ENCODE measurements at places on chromosomes 4 and X.

GRCh38 chrX:153465691-153466380 lies 4.5 kb downstream of the HAUS7 start:
- DNase-seq = no peak

- DNase-seq = no peak
Measured at GRCh38 chrX:85963736-85964135, 83.6 kb downstream of the CHM start.

DNA sequence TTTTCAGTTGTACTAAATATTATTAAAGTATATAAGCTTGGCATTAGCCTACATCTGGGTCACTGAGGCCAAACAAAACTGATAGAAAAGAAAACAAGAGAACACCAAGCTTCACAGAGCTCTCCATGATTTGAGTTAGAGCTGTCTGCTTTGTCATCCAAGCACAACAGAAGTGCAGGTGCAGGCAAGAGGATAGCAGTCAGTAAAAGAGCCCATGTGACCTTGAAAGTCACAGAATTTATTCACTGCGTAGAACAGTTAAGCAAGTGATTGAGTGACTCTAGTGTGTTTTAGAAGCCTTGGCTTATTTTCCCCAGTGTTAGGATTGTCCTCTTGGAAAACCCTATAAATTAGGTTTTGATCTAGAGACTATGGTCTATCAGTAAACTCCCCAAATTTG lies 49.4 kb upstream of the PRDM5 start:
- DNase-seq = no peak

DNA sequence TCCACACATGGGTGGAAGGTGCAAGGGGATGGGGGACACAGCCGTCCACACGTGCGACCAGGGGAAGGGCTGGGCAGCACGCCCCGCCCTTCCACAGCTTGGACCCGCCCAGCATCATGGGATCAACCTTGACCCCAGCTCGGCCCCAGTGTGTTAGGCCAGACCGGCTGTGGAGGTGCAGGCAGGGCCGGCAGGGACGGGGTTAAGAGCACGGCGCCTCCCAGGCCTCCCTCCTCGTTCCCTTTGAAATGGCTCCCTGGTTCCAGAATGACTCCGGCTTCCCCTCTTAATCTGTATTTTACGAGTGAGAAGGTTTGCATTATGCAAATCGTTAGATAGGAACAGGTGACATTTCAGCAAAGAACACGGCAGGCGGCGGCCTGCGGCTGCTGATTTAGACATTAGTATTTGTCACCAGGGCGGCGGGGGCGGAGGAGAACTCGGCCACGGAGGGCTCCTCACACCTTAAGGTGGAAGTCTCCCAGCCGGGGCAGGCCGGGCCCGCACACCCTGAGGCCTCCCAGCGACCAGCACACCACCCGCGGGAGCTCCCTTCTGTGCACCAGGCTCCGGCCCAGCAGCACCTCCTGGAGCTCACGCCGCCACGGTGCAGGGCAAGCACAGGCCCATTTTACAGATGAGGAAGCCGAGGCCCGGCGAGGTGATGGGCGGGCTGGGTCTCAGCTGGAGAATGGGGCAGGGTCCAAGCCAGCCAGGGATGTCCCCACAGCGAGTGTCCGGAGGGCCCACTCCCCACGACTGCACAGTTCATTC lies 116.1 kb downstream of the FAM53A start:
- no peak for DNase-seq

DNA sequence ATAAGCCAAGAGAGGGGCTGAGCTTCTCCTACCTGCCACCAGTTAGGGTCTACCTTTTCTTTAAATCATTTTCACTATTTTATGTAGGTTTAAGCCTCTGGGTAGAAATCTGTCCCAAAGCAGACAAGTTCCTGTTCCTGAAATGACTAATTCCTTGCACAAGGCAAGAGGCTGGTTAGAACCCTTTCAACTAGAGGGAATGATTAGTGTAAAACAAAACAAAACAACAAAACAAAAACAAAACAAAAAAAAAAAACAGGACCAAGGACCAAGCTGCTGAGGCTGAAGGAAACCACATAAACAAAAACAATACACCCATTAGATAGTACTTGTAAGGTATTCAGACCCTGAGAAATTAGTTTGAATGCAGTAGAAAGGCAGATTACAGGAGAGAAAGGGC lies 62.7 kb downstream of the MAML3 start:
- DNase-seq = no peak

DNA sequence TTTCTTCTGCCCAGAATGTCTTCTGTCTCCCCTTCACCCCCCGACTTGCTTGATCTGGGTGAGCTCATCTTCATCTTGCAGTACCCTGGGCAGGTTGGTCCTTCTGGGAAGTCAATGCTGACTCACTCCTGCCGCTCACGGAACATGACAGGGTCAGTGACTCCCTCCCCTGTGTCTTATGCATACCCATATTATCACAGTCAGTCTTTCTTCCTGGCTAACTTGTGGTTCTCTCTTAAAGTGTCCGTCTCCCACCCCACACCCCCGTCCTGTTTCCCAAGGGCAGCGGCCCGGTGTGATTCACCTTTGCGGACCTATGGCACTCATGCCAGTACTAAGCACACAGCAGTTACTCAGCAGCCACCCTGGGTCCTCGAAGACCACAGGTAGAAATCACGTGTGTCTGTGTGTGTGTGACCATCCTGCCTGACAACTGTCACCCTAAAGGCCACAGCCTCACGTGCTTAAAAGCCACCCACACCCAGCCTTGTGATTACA lies 17.7 kb downstream of the IQSEC2 start:
- DNase-seq = no peak

DNA sequence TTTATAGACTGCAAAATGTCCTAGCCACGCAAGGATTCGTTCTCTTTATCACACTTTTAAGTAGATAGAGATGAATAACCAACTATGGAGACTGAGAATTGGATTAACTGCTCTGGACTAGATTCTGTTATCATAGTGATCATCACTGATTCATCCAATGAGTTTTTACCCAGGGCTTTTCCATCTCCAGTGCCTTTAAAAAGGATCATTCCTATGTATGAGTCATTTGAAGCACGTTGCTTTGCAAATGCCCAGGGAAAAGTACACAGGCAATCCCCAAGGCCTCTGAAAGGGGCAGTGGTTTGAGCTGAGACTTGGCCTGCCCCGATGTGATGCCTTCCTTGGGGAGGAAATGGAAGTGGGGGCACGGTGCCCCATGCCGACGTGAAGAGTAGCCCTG lies 122.7 kb upstream of the PSAPL1 start:
- no peak for DNase-seq

DNA sequence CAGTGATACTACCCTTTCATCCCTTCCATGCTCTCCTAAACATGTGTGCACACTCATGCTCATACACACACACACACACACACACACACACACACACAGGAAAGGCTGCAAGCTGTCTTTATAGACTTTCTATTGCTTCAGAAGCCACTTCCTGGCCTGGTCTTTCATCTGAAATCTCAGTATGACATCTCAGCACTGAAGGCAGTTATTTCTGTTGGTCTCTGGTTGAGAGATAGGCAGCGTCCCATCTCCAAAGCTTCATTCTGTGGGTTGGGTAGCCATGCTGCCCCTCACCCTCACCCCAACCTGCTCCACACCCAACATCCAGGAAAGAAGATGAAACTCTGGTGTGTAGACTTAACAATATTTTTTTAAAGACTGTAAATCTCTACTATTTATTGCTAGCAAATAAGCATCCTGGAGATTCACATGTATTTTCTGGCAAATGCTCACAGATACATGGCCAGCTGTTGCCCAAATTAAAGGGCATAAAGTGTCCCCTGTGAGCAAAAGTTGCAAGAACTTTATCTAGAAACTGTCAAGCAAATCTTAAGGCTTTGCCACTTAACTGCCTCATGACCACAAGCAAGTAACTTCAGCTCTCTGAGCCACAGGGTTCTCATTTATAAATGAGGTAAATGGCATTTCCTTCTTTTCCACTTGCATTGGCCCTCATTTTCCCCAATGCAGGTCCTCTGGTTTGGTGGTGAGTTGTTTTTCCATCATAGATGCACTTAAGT lies 189.8 kb upstream of the AFF2 start:
- no peak for DNase-seq

DNA sequence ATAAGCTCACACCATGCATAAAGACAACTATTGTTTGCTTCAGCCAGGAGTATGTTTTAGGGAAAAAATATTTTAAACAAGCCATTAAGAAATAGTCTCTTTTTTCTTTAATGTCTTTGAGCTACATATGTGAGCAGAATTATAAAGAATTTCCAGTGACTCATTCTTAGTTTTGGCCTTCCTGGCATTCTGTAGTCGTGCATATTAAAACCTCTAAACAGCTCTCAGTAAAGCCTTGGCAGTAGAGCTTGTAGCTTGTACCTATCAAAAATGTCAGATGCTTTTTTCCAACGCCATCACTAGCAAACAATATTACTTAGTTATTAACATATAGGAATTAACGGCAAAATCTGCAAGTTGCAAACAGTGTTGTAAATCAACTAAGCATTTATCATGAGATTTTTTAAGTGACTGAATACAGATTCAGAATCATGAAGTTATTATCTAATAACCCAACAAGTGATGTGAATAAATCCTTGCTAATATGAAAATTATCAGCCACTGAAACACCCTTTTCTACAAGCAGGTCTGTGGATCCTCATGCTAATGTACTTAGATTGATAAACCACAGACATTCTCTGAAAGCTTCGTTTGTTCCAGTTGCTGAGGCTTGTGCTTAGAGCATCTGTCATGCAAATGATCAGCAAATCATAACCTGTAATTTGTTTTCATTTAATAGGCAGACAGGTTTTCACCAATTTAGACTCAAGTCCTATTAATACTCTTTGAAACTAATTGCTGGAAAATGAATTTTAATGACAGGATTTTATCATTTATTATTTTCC lies 412.0 kb upstream of the ATOH1 start:
- no peak for DNase-seq

DNA sequence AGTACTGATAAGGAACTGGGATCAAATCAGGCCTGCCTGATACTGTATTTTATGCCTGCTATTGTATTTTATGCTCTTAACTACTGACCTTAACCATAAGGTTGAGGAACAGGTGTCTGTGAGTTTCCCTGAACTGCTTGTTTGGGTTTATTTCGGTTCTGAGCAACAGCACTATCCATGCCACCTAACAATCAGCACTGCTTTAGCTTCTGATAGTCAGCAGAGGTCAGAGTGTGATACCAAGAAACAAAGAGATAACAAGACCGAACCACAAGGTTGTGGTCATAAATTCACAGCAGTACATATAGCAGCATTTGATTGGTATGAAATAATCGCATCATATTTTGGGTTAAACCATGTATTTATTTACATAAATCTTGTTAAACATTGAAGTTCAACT lies 362.2 kb downstream of the FGF13 start:
- DNase-seq = no peak

DNA sequence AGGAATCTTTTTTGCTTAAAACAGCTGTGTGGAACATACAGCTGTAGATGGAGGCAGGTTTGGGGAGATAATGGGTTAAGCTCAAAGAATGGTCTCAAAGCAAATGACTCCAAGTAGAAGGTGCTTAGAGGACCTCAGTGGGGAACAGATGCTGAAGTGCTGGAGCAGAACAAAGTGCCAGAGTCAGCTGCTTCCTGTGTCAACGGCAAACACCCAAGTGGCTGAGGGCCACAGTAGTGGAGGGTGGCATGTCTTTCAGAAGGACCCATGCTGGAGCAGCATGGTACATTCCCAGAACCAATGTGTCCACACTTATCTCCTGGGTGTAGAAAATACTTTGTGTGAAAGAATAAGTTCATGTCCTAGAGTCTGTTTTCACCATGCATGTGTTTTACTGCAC lies 197.5 kb downstream of the CCNG2 start:
- DNase-seq = no peak

GRCh38 chr4:158906073-158906472 lies 137.2 kb downstream of the FNIP2 start:
- no peak for DNase-seq

GRCh38 chr4:122117743-122118142 lies 34.4 kb upstream of the BLTP1 start:
- DNase-seq = no peak

GRCh38 chr4:112680996-112681395 lies 44.1 kb downstream of the LARP7 start:
- no peak for DNase-seq

- no peak for DNase-seq
Measured at GRCh38 chr4:159145992-159146330, 43.1 kb downstream of the RAPGEF2 start.

- no peak for DNase-seq
Measured at GRCh38 chr4:8355864-8356565, 84.5 kb downstream of the ACOX3 start.

DNA sequence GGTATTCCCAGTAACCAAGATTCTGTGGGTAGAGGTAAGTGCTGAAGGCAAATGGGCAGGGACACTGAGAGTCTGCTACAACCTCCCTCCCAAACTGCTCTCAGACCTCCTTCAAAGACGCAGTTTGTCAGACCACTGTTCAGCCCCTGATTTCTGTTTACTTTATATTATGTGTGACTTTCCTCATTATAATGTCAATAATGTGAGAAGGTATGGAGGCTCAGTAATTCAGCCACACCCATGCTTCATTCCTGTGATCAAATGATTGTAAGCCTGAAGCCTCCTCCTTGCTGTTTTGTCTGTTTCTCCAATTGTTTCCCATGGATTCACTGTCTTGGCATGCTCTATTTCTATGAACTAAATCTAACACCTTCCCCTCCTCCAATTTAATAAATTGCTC lies 75.6 kb downstream of the SYTL5 start:
- no peak for DNase-seq

- DNase-seq = no peak
Measured at GRCh38 chrX:153641627-153642026, 5.4 kb upstream of the DUSP9 start.
